ENCODE measurements at places on chromosomes 1 and 21. TPM values are rescaled to one million over a fixed set of nuclear protein-coding genes. Genes with fewer than 3 reads are reported as not detected.
A peak's percentile ranks its signal among the peaks of the same experiment; 100 is the strongest.

- H3K36me3 ChIP-seq: peaks cover 13% of the 10 kb centered on the region
- H3K4me3 ChIP-seq: no peak overlapping the region
- no peak overlapping the region for H3K27ac ChIP-seq
- H3K27me3 ChIP-seq: no peaks in the 10 kb centered on the region
- H3K4me1 ChIP-seq: peaks cover 41% of the 10 kb centered on the region
- no peak for DNase-seq
Observed at GRCh38 chr1:201742955-201743805, 85.8 kb upstream of the IPO9 start.

DNA sequence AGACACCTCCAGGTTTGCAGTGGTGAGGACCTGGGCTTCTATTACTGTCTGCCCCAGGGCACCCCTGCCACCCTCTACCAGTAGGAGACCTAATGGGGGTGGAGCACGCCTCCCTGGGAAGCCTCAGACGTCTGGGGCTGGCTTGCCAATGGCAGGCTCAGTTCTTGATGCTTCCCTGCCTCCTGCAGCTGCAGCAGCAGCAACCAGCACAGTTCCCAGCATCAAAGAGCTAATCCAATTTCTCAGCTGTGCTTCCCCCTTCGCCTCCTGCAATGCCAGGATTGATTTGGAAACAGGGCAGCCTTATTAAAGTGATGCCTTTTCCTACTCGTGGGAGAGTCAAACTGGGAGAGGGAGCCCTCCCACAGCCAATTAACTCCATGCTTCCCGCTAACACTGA is 8.2 kb downstream of the SYT2 start:
- H3K36me3 ChIP-seq: no peaks in the 10 kb centered on the region
- DNase-seq: no peak

Gene NEK2
- total RNA-seq: 15.2 TPM

GRCh38 chr21:15289896-15290841 is 225.4 kb upstream of the NRIP1 start:
- H3K27me3 ChIP-seq: no peaks in the 10 kb centered on the region
- peak; percentile 69 for DNase-seq
- H3K36me3 ChIP-seq: no peaks in the 10 kb centered on the region
- peak overlapping the region; percentile 8 for H3K4me3 ChIP-seq
- H3K27ac ChIP-seq: no peak overlapping the region

Gene EXTL1
- total RNA-seq: 0.31 TPM

DNA sequence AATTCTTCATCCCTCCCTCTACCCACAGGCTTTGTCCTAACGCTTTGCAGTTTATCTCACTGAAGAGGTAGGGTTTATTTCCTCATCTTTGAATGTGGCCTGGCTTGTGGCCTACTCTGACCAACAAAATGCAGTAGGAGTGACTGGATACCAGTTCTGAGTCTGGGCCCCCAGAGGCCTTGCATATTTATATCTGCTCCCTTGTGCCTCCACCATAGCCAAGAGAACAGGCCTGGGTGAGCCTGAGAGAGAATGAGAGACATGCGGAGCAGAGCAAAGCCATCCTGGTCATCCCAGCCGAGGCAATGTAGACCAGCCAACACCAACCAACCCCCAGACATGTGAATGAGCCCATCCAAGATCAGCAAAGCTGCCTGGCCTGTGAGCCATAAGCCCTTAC is 30.3 kb downstream of the SMIM12 start:
- no peak overlapping the region for H3K4me3 ChIP-seq
- H3K27me3 ChIP-seq: peaks cover 4% of the 10 kb centered on the region
- peaks cover 14% of the 10 kb centered on the region for H3K4me1 ChIP-seq
- DNase-seq: no peak

DNA sequence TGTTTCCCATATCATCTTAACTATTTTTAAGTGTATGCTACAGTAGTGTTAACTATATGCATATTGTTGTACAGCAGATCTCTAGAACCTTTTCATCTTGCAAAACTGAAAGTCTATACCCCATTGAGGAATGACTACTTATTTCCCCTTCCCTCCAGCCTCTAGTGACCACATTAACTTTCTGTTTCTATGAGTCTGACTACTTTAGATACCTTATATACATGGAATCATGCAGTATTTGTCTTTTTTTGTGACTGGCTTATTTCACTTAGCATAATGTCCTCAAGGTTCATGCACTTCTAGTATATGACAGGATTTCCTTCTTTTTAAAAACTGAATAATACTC is 96.5 kb upstream of the BTG3 start:
- DNase-seq: no peak
- no peak overlapping the region for H3K4me3 ChIP-seq
- H3K27me3 ChIP-seq: peaks cover 3% of the 10 kb centered on the region

GRCh38 chr21:36511484-36512220 is 31.7 kb upstream of the CLDN14 start:
- H3K36me3 ChIP-seq: no peaks in the 10 kb centered on the region
- peaks cover 11% of the 10 kb centered on the region for H3K27me3 ChIP-seq
- no peak overlapping the region for H3K27ac ChIP-seq
- H3K4me1 ChIP-seq: peaks cover 21% of the 10 kb centered on the region
- H3K4me3 ChIP-seq: peak overlapping the region; percentile 10
- DNase-seq: no peak

GRCh38 chr1:171803461-171804022 is 22.1 kb downstream of the METTL13 start:
- no peak for DNase-seq
- H3K27me3 ChIP-seq: no peaks in the 10 kb centered on the region
- no peak overlapping the region for H3K4me3 ChIP-seq
- H3K4me1 ChIP-seq: peaks cover 9% of the 10 kb centered on the region
- no peaks in the 10 kb centered on the region for H3K36me3 ChIP-seq

Gene ZC3H11A
- total RNA-seq: 90.0 TPM

DNA sequence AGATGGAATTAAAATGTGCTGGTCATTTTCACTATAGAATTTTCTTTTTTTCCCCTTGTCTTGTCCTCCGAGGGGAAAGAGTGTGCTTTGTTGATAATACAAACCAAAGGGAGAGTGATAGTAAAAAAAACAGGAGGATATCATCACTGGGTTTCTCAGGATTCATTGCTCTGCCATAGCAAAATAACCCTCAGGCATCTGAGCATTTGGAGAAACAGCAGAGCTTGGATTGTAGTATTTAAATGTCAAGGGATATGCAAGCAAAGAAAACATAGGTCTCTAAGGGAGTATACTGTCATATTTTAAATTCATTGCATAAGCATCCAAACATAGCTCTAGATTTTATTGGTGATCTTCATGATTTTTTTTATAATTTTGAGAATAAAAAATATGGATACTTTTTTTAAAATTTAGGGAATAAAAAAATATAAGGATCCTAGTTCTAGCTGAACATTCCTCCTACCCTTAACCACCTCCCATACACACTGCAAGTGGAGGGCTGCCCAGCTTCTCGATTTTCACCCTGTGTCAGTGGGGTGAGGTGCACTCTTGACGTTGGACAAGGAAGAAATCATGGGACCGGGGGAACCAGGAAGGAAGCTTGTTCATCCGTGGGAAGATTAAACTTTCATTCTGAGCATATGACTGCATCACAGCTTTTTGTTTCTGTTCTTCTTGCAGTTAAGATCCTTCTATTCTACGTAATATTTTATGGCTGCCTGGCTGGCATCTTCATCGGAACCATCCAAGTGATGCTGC is 4.4 kb downstream of the ATP1B1 start:
- peak overlapping the region; percentile 92 for H3K27ac ChIP-seq
- peaks cover 50% of the 10 kb centered on the region for H3K4me1 ChIP-seq
- H3K27me3 ChIP-seq: no peaks in the 10 kb centered on the region
- DNase-seq: no peak
- H3K4me3 ChIP-seq: peak overlapping the region; percentile 94
- H3K36me3 ChIP-seq: peaks cover 41% of the 10 kb centered on the region

- no peaks in the 10 kb centered on the region for H3K4me1 ChIP-seq
- no peak overlapping the region for H3K27ac ChIP-seq
- H3K36me3 ChIP-seq: peaks cover 5% of the 10 kb centered on the region
- peaks cover 9% of the 10 kb centered on the region for H3K27me3 ChIP-seq
Observed at GRCh38 chr1:24894002-24894401, 36.1 kb downstream of the RUNX3 start.

DNA sequence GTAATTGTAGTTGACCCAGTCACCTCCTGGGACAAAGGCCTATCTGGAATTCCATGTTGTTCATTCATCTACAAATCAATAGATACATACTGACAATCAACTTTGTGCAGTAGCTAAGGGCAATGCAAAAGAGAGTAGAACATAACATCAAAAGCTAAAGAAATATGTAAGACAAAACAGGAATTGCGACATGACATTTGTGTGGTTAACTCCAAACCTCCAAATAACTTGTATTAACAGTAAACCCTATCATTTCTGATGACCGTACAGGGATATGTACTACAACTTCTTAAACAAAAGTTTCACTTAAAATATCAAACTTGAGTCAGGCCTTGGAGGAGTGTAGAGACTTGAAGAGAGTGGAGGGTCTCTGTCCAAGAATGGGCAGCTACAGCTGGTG is 317.6 kb downstream of the SPATA17 start:
- H3K36me3 ChIP-seq: no peaks in the 10 kb centered on the region
- no peak for DNase-seq
- no peak overlapping the region for H3K27ac ChIP-seq
- no peaks in the 10 kb centered on the region for H3K4me1 ChIP-seq
- H3K4me3 ChIP-seq: no peak overlapping the region
- H3K27me3 ChIP-seq: peaks cover 18% of the 10 kb centered on the region

- no peak overlapping the region for H3K27ac ChIP-seq
- H3K27me3 ChIP-seq: no peaks in the 10 kb centered on the region
- no peaks in the 10 kb centered on the region for H3K4me1 ChIP-seq
- no peak overlapping the region for H3K4me3 ChIP-seq
Observed at GRCh38 chr1:119542492-119542946, 35.5 kb downstream of the HSD3B1 start.

Gene NTRK1
- 0.12 TPM for total RNA-seq

DNA sequence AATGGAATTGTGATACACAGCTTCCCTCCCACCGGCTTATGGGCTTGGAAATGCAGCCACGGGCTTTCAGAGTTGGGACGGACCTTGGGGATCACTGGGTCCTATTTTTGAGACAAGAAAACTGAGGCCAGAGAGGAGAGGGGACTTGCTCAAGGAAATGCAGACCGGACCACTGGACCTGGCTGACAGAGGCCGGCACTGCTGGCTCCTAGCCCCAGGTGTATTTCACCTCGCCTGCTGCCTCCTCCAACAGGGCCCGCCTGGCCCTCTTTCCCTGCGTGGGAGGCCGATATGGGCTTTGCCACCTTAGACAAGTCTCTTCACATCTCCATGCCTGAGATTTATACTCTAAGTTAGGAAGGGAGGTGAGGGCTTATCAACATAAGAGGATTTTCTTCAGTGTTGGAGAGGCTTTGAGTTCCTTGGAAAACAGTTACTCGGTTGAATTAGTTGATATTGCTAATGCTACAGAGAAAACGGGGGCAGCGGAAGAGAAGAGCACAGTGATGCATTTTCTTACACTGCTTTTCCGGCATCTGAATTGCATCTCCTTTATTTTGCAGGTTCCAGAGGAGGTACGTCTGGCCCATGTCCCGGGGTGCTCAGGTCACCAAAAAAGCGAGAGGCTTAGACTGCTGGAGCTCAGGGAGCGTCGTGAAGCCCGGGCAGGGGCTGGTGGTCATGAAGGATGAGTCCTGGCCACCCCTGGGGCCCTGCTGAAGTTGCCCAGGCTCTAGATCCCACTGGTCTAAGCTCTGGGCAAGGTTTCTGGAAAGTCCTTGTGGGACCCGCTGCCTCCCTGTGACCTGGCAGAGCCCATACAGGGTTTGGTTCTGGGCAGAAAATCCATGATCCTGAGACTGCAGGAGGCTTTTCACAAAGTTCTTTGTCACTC is 44.7 kb downstream of the CAPN2 start:
- H3K27ac ChIP-seq: no peak overlapping the region
- H3K27me3 ChIP-seq: no peaks in the 10 kb centered on the region
- no peaks in the 10 kb centered on the region for H3K4me1 ChIP-seq
- DNase-seq: no peak

DNA sequence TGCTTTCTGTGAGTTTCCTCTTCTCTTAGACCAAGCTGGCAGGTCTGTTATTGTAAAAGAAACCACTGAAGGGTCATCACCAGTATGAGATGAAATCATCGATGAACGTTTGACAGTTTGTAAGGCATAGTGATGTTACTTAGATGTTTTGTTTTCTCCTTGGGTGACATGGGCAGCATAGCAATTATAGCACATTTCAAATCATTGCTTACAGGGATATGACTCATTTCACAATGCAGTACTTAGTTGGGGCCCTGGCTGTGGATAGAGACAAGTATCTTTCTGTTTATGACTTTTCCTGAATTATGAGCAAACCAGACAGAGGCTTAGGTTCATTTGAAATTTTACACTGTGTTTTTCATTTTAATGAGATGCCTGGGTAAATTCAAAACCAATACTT is 313.0 kb downstream of the RWDD3 start:
- no peak overlapping the region for H3K27ac ChIP-seq
- no peaks in the 10 kb centered on the region for H3K4me1 ChIP-seq
- no peaks in the 10 kb centered on the region for H3K36me3 ChIP-seq

Gene RNU1-4
- 2,993 TPM for total RNA-seq

Gene S100A8
- total RNA-seq: 678 TPM

GRCh38 chr1:244231572-244232315 is 180.7 kb downstream of the ZBTB18 start:
- no peak for DNase-seq
- H3K36me3 ChIP-seq: no peaks in the 10 kb centered on the region
- H3K27me3 ChIP-seq: peaks cover 29% of the 10 kb centered on the region
- H3K4me3 ChIP-seq: peak overlapping the region; percentile 7
- H3K27ac ChIP-seq: no peak overlapping the region
